ENCODE measurements at places on chromosomes 5 and 9.

- no peak for DNase-seq
Measured at GRCh38 chr5:143737062-143737461, 74.9 kb upstream of the HMHB1 start.

- DNase-seq, result no peak
Measured at GRCh38 chr5:159759791-159760290, 156.4 kb upstream of the ADRA1B start.

DNA sequence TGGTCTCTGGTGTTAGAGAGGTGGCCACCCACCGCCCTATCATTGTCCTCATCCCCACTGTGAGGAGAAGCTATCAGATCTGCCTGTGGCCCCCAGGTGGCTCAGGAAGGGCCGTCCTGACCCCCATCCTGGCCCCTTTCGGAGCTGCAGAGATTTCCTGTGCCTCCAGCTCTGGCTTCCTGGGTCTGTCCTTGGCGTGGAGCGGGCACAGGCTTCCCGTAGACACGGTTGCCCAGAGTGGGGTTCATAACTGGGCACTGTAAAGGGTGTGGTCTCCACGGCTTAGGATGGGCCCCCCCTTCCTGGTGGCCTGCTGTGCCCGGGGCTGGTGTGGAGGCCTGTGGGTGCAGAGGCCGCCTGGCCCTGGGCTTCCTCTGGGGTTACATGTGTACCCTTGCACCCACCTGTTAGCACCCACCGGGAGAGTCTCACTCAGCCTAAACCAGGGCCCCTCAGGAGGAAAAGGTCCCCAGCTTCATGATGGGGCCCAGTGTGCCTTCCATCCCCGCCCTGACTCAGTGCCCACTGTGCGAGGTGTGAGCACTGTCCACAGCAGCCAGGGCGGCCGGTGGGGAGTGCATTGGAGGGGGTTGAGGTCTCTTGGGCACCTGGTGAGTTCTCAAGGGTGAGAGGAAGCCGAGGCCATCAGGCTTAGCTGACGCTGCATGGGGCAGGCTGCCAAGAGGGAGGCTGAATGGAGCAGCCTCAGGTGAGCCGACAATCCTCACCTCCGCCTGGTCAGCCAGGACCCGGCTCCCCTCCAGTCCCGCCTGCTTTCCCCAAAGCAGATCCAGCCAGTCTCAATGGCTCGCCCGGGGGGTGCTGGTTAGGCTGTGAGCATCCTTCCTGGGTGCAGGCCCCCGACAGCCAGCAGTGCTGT is 15.3 kb upstream of the AJM1 start:
- DNase-seq, result no peak

DNA sequence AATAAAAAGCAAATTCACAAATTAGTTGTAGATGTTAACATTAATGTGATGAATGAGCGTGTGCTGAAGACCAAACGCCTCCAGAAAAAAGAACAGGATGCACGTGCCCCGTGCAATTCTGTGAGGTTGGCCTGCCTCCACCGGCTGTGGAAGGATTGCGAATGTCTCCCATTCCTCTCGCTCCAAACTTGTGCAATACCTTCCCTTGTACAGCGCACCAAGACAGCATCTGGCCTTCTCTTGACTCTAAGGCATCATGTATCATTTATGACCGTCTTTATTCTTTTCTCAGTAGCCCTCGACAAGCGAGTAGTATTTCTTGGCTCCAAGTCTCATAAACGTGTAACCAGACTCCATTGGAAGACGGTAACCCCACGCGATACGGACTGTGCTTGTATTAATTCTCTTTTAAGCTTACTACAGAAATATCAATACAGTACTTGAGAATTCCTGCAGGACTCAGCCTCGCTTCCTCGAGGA is 1.5 kb upstream of the TESK1 start:
- no peak for DNase-seq

GRCh38 chr9:134391319-134392231 is 65.3 kb downstream of the RXRA start:
- no peak for DNase-seq

DNA sequence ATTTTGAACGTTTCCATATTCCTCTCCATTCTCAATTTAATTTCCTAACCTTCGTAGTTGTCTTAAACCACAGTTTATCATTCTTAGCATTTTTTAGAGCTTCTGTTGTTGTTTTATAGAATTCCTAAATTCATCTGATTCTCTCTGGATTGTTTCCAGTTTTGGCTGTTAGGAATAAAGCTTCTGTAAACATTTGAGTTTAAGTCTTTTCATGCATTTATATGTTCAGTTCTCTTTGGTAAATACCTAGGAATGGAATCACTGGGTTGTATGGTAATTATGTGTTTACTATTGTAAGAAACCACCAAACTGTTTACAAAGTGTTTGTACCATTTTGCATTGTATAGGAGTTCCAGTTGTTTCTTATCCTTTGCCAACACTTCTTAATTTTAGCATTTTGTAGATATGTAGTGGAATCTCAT is 29.7 kb downstream of the GPR21 start:
- DNase-seq, result no peak

GRCh38 chr5:115402822-115403577 is 106.5 kb upstream of the CCDC112 start:
- DNase-seq, result no peak

GRCh38 chr9:101453776-101454570 is 18.4 kb upstream of the ALDOB start:
- no peak for DNase-seq

DNA sequence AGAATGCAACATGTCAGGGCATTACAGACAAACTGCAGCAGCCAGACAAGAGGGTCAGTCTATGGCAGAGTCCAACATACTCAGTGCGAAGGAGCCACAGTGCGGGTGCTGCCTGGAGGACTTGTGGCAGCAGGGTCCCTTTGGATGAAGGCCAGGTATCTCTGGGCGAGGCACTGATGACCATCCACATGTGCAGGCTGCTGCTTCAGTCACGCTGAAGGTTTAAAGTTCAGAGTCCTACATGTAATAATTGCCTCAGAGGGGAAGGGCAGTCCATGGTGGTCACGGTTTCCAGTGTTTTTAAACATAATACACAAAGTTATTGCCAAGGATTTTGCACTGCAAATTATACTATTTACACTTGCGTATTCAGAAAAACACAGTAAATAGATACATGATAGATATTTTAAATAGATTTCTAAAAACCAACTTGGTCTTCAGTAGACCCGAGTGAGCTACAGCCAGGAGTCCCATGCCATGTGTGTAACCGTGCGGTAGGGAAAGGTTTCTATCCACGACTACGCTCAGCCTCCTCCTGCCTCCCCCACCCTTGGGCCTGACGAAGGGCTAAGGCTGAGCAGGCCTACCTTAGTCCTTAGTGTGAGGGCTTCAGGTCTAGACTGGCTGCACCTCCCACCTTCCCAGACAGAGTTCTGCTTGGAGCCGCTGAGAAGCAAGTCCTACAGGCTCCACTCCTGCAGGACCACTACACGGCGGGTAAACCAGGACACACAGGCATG is 76.2 kb downstream of the GPR21 start:
- DNase-seq, result no peak

- DNase-seq, result no peak
Measured at GRCh38 chr9:30012622-30013021, 2371.8 kb upstream of the ACO1 start.

- DNase-seq, result no peak
Measured at GRCh38 chr9:105053209-105053652, 125.3 kb upstream of the ABCA1 start.

All from D721Med (cell line).